ENCODE measurements at places on chromosomes 2 and 18. TPM values are rescaled to one million over a fixed set of nuclear protein-coding genes. Genes with fewer than 3 reads are reported as not detected.

GRCh38 chr2:202548240-202548639 lies 86.5 kb upstream of the FAM117B start:
- peaks cover 28% of the 10 kb centered on the region for H3K36me3 ChIP-seq
- no peak overlapping the region for H3K27ac ChIP-seq
- H3K4me1 ChIP-seq = no peaks in the 10 kb centered on the region
- no peak overlapping the region for H3K4me3 ChIP-seq
- no peak for DNase-seq
- no peaks in the 10 kb centered on the region for H3K27me3 ChIP-seq

RAD51AP2 gene
- total RNA-seq = not detected

DNA sequence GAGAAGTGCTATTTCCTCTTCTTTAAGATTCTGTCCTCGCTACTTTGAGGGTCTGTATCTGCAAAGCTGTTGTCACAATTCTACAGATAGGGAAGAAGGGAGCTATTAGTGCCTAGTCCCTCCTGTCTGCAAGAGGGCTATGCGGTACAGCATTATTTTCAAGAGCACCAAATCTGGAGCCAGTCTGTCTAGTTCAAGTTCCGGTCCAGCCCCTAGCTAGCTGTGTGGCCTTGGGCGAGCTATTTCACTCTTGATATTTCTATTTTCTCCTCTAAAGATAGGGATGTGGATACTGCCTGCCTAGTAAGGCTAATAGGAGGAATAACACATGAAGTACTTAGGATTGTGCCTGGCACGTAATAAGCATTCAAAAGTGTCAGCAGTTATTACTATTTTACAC lies 272.4 kb downstream of the KCNE4 start:
- H3K27ac ChIP-seq = no peak overlapping the region
- no peaks in the 10 kb centered on the region for H3K36me3 ChIP-seq
- H3K27me3 ChIP-seq = no peaks in the 10 kb centered on the region
- no peak for DNase-seq
- no peak overlapping the region for H3K4me3 ChIP-seq

DNA sequence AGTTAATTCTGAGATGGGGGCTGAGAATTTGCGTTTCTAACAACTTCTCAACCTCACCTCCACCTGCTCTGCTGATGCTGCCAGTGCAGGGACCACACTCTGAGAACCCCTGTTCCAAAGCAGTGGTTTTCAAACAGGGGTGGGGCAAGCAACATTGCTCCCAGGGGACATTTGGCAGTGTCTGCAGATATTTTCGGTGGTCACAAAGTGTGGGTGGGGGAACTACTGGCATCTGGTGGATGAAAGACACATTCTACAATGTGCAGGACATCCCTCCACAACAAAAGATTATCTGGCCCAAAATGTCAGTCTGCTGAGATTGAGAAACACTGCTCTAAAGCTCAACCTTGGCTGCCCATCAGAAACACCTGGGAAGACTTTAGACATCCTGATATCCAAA lies 188.7 kb upstream of the SATB2 start:
- DNase-seq = no peak
- H3K27me3 ChIP-seq = peaks cover 4% of the 10 kb centered on the region
- H3K27ac ChIP-seq = no peak overlapping the region
- H3K36me3 ChIP-seq = no peaks in the 10 kb centered on the region
- peaks cover 10% of the 10 kb centered on the region for H3K4me1 ChIP-seq

- peaks cover 1% of the 10 kb centered on the region for H3K36me3 ChIP-seq
- no peaks in the 10 kb centered on the region for H3K27me3 ChIP-seq
- H3K4me1 ChIP-seq = peaks cover under 1% of the 10 kb centered on the region
- no peak for DNase-seq
- no peak overlapping the region for H3K4me3 ChIP-seq
- no peak overlapping the region for H3K27ac ChIP-seq
Measured at GRCh38 chr2:138468617-138469016, 33.0 kb upstream of the SPOPL start.

POTEE gene
- 0.29 TPM for total RNA-seq

- no peak for DNase-seq
- H3K4me3 ChIP-seq = no peak overlapping the region
- H3K27ac ChIP-seq = no peak overlapping the region
- no peaks in the 10 kb centered on the region for H3K27me3 ChIP-seq
- no peaks in the 10 kb centered on the region for H3K36me3 ChIP-seq
Measured at GRCh38 chr2:239240414-239240881, 160.4 kb downstream of the HDAC4 start.
